AG10803 (cell line): ENCODE measurements at places on chromosomes 4 and X.

DNA sequence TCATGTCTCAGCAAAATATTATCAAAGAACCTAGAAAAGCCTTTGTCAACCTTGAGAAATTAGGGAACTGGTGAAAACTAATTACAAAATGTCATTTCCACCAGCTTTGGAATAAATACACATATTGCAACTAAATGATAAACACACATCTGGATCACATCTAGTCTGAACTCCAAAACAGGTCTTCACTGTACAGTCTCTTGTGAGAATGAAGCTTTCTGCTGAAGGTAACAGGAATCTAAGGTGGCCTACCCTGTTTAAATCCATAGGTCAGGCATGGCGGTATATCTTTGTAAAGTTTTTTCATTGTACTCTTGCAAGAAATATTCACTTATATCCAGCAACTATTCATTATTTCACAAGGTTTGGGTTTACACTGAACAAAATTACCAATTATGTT is 1.7 kb downstream of the SH3D19 start:
- DNase-seq = no peak

GRCh38 chr4:41209187-41209586 is 5.2 kb downstream of the APBB2 start:
- peak; percentile 26 for DNase-seq

- DNase-seq = no peak
Observed at GRCh38 chrX:153568451-153569011, 30.4 kb downstream of the CCNQ start.

DNA sequence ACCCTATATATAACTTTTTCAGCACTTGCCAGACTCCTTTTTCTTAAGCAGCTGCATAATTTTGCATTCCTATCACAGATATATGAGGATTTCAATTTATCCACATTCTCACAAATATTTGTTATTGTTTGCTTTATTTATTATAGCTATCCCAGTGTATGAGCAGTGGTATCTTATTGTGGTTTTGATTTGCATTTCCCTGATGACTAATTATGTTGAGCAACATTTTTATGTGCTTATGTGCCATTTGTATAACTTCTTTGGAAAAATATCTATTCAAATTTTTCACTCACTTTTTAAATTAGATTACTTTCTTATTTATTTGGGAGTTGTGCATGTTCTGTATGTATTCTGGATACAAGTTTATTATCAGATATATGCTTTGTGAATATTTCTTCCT is 361.9 kb downstream of the KCTD8 start:
- DNase-seq = no peak

GRCh38 chrX:40207626-40208025 is 109.9 kb upstream of the BCOR start:
- peak; percentile 2 for DNase-seq

DNA sequence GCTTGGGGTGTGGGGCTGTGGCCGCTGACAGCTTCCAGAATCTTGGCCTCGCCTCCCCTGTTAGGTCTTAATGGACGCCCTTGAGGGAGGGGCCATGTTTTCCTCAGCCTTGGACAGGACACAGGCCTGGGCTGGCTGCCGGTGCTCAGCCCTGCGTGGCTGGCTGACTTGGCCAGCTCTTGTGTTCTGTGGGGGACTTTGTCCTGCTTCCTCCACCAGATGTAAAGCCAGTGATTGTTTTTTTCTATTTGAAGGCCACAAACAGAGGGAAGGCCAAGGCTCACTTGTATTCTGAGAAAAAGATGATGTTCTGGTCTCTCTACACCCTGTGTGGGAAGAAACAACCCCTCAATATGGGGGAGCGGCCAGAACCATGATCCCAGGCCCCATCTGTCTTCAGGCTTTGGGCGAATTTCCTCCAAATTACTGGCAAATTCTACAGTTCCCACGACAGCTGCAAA is 71.3 kb downstream of the HTRA3 start:
- peak; percentile 45 for DNase-seq

DNA sequence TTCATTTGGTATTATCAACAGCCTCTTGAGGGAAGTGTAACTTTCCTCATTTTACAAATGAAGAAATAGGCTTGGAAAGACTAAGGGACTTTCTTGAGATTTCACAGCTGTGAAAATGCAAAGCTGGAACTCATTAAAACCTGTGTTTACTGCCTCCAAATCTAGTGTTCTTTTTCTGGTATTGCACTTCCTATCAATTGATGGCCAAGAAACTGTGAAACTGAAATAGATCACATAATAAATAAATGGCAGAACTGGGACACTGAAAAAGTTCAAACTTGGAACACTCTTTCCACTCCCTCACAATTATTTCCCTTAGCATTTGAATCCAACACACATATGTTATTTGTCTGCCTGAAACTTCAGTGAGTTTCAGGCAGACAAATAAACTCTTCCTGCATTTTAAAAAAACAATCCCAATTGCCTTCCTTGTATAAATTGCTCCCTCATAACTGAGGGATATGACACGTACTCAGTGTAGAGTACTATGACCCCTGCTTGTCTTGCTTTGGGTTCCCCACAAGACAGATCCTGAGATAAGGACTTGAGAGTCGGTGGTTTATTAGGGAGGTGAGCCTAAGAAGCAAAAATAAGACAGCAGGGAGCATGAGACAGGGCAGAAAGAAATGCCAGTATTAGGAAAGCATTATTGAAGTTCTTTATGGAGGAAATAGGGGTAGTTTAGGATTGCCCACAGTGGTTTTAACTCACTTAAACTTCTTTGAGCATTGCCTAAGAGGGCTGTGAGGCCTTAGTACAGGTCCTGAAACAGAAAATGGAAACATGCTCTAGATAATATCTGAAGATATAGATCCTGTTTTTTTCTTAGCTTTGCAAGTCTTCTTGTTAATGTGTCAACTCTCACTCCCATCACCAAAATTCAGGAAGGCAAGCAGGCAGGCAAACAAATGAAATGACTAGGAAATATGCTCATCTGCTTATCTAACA is 33.9 kb downstream of the RTL3 start:
- DNase-seq = peak; percentile 28

GRCh38 chrX:11151799-11152559 is 40.8 kb downstream of the HCCS start:
- DNase-seq = no peak

DNA sequence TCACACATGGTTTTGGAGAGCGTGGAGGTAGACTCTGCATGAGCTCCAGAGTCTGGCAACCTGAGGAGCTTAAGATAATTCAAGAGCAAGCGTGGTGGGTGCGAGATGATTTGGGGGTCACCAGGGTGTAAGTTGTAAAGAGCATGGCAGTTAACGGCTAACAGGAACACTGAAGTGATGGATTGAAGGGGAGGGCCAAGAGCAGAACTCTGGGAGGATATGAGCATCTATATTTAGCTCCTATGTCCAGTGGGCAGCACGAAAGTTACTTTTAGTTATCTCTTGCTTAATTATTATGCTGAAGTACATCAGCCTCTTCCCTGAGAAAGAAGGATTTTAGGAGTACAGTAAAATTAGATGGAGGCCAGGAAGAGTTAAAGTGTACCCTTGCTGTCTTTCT is 231.9 kb upstream of the HAND2 start:
- DNase-seq = no peak

- DNase-seq = no peak
Observed at GRCh38 chr4:84697615-84698201, 114.8 kb downstream of the CDS1 start.

GRCh38 chr4:88195328-88196012 is 37.0 kb upstream of the ABCG2 start:
- DNase-seq = no peak

DNA sequence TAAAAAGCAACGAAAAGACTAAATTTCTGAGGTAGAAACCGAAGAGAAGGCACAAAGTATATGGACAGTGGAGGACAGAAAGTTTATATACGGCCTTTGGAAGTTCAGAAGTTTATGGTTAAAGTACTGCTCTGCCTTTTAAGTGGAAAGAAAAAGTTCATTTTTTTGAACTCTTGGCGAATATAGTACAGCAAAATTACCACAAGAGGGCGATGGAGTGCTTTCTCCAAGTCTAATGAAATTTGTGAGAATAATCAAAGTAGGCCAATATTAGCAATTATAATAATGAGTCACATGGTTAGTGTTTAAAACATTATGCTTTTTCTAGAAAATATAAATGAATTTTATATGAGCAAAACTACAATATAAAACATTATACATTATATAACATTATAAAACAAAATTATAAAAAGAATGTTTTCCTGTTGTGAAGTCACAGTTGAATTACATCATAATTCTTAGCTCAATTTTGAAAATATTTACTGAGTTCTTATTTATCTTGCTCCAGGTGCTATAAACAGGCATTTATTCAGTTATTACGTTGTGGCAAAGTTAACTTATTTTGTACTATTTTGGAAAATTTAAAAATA is 136.2 kb upstream of the BMPR1B start:
- DNase-seq = peak; percentile 47

DNA sequence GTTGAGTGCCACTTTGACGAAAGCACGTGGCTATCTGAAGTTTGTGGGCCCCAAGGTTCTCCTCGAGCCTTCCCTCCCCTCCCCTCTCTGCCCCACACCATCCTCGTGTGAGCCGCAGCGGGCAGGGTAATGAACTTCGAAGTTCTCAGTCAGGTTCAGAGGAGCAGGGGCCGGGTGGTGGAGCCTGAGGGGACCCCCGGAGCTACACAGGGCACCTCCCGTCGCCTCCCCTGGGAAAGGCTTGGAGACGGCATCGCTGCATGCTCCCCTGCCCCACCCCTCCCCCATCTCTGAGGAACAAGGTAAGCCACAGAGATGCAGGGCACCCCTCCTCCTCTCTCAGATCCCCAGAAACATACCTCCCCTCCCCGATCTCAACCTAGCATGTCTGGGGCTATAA is 2.8 kb upstream of the NKX1-1 start:
- no peak for DNase-seq

- no peak for DNase-seq
Observed at GRCh38 chrX:153744210-153745066, 19.6 kb upstream of the PLXNB3 start.

DNA sequence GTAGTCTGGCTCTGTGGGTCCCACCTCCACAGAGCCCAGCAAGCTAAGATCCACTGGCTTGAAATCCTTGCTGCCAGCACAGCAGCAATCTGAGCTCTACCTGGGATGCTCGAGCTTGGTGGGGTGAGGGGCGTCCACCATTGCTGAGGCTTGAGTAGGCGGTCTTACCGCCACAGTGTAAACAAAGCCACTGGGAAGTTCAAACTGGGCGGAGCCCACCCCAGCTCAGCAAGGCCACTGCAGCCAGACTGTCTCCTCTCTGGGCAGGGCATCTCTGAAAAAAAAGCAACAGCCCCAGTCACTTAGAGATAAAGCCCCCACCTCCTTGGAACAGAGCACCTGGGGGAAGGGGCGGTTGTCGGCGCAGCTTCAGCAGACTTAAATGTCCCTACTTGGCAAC is 243.2 kb upstream of the POF1B start:
- no peak for DNase-seq

GRCh38 chr4:478373-478772 is 20.6 kb downstream of the ZNF721 start:
- no peak for DNase-seq

DNA sequence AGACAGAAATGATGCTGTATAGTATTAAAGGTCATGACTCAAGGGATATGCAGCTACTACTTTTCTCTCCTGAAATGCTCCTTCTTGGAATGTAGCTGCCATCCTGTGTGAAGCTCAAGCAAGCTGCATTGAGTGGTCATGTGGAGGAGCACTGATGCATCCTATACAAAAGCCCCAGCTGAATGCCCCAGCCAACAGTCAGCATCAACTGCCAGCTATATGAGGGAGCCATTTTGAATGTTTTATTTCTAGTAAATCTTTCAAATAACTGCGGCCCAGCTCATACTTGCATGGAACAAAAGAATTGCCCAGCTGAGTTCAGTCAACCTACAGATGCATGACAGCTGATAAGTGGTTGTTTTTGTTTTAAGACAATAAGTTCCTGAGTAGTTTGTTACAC is 165.0 kb upstream of the GEMIN8 start:
- DNase-seq = no peak

DNA sequence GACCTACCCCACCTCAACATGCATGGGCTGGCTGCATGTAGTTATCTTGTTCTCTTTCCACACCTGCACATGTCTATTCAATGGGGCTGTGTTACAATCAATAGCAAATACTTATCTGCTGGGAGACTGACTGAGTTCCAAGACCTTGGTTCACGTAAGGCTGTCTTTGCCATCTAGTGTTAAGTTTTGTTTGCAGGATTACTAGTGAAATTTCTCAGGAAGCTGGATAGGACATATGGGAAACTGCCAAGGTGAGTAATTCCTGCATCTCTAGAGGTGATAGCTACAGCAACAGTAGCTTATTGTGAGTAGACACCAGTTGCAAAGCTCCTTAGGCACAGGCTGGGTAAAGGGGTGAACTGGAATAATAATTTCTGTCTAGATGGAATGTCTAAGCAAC is 177.5 kb downstream of the ENOX2 start:
- no peak for DNase-seq

DNA sequence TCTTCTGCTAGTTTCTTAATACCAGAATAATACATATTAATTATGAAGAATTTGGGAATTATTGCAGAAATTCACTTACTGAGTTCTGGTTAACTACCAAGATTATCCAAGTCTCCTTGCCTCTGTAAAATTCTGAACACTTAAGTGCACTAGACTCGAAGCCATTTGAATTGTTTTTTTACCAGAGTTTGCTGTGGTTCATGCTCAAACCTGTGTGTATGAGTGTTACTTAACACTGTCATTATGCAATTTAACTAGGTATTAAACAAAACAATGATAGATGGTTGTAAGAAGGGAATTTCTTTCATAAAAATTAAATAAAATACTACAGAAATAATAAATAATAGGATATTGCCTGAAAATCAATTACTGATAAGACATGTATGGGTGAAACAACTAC is 145.6 kb upstream of the FAT4 start:
- no peak for DNase-seq

DNA sequence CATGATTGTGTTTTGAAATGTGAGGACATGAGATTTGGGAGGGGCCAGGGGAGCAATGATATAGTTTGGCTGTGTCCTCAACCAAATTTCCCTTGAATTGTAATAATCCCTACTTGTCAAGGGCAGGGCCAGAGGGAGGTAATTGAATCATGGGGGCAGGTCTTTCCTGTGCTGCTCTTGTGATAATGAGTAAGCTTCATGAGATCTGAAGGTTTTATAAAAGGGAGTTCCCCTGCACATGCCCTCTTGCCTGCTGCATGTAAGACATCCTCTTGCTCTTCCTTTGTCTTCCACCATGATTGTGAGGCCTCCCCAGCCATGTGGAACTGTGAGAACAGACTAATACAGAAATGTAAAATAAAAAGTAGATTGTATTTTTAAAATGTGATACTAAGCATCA is 1294.9 kb downstream of the ADGRL3 start:
- no peak for DNase-seq

DNA sequence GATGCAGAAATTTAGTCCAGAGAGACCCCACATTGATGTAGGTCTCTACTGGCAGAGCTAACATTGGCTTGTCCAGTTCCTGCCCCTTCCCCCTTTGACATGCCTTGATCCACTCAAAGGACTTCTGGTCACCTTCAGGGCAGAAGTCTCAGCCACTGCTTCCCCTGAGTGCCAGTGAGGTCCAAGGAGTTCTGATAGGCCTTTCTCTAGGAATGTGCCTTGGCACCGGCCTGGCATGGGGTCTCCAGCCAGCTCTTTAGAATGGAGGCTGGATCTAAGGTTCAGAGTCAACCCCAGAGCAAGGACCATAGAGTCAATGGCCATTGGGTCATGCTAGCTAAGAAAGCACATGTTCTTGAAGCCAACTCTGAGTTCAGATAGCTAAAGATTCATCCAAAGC is 88.6 kb upstream of the PJA1 start:
- no peak for DNase-seq
